Heart right ventricle (tissue), 16 donors: ENCODE measurements at places on chromosomes 16 and 17. TPM values are rescaled to one million over a fixed set of nuclear protein-coding genes. Genes with fewer than 3 reads are reported as not detected.

GPRC5C gene
- 28.0 TPM for total RNA-seq

- DNase-seq = no peak
- H3K27me3 ChIP-seq = no peaks in the 10 kb centered on the region
- no peaks in the 10 kb centered on the region for H3K4me1 ChIP-seq
- no peak overlapping the region for H3K4me3 ChIP-seq
- H3K27ac ChIP-seq = no peak overlapping the region
These were observed 98.6 kb upstream of the PMFBP1 start for GRCh38 chr16:72270531-72270930.

DNA sequence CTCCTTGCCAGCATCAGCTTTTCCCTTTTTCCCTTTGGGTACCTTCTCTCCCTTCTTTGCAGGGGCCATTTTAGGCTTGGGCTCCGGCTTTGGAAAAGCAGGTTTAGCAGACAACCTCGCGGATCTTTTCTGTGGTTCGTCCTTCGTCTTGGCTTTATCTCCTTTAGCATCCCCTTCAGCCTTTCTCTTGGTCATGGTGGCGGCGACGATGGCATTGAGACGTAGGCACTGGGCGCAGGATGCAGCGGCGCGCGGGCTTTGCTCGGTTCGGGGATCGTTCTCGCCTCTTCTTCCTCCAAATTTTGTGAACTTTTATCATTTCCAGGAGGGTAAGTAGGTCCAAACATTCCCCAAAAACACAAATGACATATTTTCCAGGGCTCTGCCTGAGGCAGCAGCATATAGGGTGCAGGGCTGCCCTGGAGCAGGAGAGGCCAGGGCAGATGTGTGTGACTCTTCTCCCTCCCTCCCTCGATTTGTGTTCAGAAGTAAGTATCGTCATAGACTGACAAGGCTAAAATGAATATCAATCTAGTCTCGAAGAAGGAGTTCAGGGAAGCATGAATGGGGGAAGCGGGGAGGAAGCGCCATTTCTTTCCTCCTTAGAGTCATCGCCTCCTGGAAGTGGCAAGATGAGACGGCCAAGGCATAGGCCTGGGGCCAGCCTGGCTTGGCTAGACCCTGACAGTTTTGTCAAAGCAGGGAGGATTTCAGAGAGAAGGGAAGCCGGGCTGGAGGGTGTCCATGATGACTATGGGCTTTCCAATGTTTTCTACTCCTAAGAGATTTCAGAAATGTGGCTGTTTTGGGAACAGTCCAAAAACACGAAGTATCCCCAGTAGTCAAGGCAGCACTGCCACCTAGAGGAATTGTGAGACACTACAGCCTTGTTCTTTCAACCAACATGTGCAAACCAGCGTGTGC, 13.2 kb downstream of the CHCT1 start:
- no peaks in the 10 kb centered on the region for H3K4me1 ChIP-seq
- H3K27me3 ChIP-seq = no peaks in the 10 kb centered on the region
- peak; percentile 48 for DNase-seq
- H3K4me3 ChIP-seq = no peak overlapping the region

GRCh38 chr17:17018021-17018441, 24.2 kb upstream of the MPRIP start:
- peaks cover 14% of the 10 kb centered on the region for H3K4me1 ChIP-seq
- H3K27me3 ChIP-seq = no peaks in the 10 kb centered on the region
- H3K36me3 ChIP-seq = no peaks in the 10 kb centered on the region

GRCh38 chr16:82328881-82329469, 159.0 kb upstream of the MPHOSPH6 start:
- H3K4me3 ChIP-seq = no peak overlapping the region
- no peaks in the 10 kb centered on the region for H3K27me3 ChIP-seq
- DNase-seq = no peak

GRCh38 chr16:50437769-50438437, 69.1 kb upstream of the BRD7 start:
- H3K27me3 ChIP-seq = no peaks in the 10 kb centered on the region
- H3K4me3 ChIP-seq = no peak overlapping the region
- no peaks in the 10 kb centered on the region for H3K36me3 ChIP-seq
- no peak overlapping the region for H3K27ac ChIP-seq

DNA sequence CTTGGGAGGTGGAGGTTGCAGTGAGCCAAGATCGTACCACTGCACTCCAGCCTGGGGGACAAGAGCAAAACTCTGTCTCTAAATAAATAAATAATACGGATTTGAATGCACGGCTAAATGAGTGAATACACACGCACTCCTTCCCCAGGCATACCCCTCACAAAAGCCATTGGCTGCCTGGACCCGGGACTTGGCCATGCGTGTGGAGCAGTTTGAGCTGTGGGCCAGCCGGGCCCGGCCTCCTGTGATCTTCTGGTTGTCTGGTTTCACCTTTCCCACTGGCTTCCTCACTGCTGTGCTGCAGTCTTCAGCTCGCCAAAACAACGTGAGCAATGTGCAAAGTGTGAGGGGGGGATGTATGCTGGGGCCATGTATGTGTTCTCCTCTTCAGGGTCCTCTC, 1.6 kb upstream of the KDM6B start:
- no peaks in the 10 kb centered on the region for H3K36me3 ChIP-seq
- no peaks in the 10 kb centered on the region for H3K27me3 ChIP-seq
- peaks cover 18% of the 10 kb centered on the region for H3K4me1 ChIP-seq

GRCh38 chr17:34847938-34848337, 113.3 kb downstream of the CCT6B start:
- H3K4me3 ChIP-seq = no peak overlapping the region
- H3K27me3 ChIP-seq = peaks cover 3% of the 10 kb centered on the region
- H3K4me1 ChIP-seq = no peaks in the 10 kb centered on the region
- DNase-seq = no peak

GRCh38 chr16:22373662-22374310, 633 bp downstream of the CDR2 start:
- H3K36me3 ChIP-seq = no peaks in the 10 kb centered on the region
- peak overlapping the region; percentile 86 for H3K27ac ChIP-seq
- H3K27me3 ChIP-seq = no peaks in the 10 kb centered on the region
- H3K4me3 ChIP-seq = peak overlapping the region; percentile 91

GRCh38 chr16:50530277-50531236, 17.6 kb upstream of the NKD1 start:
- H3K4me1 ChIP-seq = no peaks in the 10 kb centered on the region
- H3K4me3 ChIP-seq = no peak overlapping the region
- no peak for DNase-seq
- peaks cover 8% of the 10 kb centered on the region for H3K27me3 ChIP-seq
- no peaks in the 10 kb centered on the region for H3K36me3 ChIP-seq
- no peak overlapping the region for H3K27ac ChIP-seq

DNA sequence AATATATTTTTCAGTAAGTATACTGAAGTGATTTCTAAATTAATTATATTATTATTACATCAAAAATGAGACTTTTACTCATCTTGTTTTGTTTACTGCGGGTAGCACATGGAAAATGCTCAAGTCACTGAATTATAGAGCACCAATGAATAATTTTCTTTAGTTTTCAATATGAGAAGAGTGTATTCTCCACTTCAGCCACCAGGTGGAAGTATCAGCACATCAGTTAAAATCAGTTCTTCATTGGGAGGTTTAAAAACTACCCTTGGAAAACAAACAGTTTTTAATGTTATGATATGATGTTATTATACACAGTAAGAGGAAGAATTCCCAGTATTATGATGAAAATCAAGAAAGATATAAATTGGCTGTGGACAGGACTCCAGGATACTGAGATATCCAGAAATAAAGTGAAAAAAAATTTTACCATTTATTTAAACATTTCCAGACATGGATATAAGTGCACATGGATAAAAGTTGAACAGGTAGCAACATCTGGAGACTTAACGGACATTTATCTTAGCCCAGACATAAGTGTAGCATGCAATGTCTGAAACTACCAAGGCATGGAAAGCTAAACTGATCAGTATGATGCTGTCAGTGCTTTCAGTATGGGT, 467.3 kb downstream of the KCNJ2 start:
- no peaks in the 10 kb centered on the region for H3K36me3 ChIP-seq
- H3K4me1 ChIP-seq = no peaks in the 10 kb centered on the region
- DNase-seq = peak; percentile 12
- no peak overlapping the region for H3K4me3 ChIP-seq

- H3K36me3 ChIP-seq = no peaks in the 10 kb centered on the region
- H3K27ac ChIP-seq = no peak overlapping the region
- no peaks in the 10 kb centered on the region for H3K4me1 ChIP-seq
- no peak for DNase-seq
- no peaks in the 10 kb centered on the region for H3K27me3 ChIP-seq
These were observed 52.0 kb downstream of the TNFRSF13B start for GRCh38 chr17:16919663-16920627.

GRCh38 chr17:40344421-40345160, 19.9 kb downstream of the GJD3 start:
- H3K27me3 ChIP-seq = no peaks in the 10 kb centered on the region
- H3K36me3 ChIP-seq = peaks cover 27% of the 10 kb centered on the region
- peaks cover 39% of the 10 kb centered on the region for H3K4me1 ChIP-seq
- H3K4me3 ChIP-seq = peak overlapping the region; percentile 97
- H3K27ac ChIP-seq = peak overlapping the region; percentile 94

DNA sequence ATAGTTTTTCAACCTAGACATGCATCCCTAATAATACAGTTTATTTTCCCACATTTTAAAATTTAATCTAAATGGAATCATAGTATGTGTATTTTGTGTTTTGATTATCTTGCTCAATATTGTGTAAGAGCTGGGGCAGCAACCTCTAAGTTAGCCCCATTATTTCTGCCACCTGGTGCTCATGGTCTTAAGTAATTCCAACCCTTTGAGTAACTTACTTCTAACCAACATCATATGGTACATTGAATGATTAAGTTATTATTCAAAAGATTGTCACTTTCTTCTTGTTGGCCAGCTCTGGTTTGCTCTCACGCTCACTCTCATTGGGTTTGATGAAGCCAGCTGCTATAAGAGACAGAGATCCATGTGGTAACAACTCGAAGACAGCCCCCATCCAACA, 3.9 kb upstream of the KRTAP4-3 start:
- H3K4me3 ChIP-seq = no peak overlapping the region
- no peak overlapping the region for H3K27ac ChIP-seq
- H3K36me3 ChIP-seq = no peaks in the 10 kb centered on the region
- no peaks in the 10 kb centered on the region for H3K27me3 ChIP-seq

DNA sequence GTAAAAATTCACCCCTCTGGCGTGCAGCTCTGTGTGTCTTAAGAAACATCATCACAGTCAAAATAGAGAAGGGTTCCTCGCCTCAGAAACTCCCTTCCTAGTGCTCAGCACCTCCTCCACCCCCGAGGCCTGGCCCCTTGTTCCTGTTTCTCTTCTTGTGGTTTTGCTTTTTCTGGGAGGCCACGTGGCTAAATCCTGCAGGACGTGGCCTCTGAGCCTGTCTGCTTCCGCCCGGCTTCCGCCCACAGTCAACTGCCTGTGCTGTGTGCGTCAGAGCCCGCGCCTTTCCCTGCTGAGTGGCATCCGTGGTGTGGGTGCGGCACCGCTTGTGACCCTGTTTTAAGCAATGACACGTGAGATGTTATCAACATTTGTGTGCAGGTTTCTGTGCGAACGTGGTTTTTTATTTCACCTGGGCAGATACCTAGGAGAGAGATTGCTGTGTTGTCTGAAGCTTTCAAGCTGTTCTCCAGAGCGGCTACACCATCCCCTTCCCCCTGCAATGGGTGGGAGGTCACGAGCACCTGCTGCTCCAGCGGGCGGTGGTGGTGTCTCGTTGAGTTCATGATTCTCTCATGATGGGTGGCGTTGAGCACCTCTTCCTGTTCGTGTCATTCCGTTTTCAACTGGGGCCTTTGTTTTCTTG, 21.7 kb downstream of the ACSF3 start:
- H3K4me1 ChIP-seq = no peaks in the 10 kb centered on the region
- peak overlapping the region; percentile 43 for H3K4me3 ChIP-seq
- H3K27ac ChIP-seq = no peak overlapping the region
- peak; percentile 75 for DNase-seq

DNA sequence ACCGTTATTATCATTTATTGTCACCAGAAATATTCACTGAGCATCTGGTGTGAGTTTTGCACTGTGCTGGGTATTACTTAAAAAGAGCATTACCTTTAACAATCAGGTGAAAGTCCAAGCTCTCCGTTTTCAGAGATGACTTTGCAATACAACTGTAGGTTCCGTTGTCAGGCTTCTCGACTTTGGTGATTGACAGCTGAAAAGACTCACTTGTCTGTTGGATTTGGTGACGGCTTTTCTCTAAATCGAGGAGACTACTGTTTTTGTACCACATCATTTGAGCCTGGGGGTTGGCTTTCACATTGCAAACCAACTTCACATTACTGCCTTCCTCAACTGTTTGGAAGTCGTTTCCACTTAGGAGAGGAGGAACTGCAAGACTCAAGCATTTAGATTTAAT, 9.1 kb downstream of the TMIGD1 start:
- H3K4me3 ChIP-seq = no peak overlapping the region
- H3K27ac ChIP-seq = no peak overlapping the region
- no peaks in the 10 kb centered on the region for H3K27me3 ChIP-seq
- no peaks in the 10 kb centered on the region for H3K36me3 ChIP-seq
- H3K4me1 ChIP-seq = peaks cover 16% of the 10 kb centered on the region

KRTAP2-1 gene
- not detected for total RNA-seq

- H3K27ac ChIP-seq = no peak overlapping the region
- H3K36me3 ChIP-seq = peaks cover 26% of the 10 kb centered on the region
- no peak overlapping the region for H3K4me3 ChIP-seq
- no peaks in the 10 kb centered on the region for H3K27me3 ChIP-seq
- DNase-seq = no peak
These were observed 25.7 kb upstream of the ALOX15 start for GRCh38 chr17:4667166-4667565.

- H3K4me1 ChIP-seq = no peaks in the 10 kb centered on the region
- no peak overlapping the region for H3K4me3 ChIP-seq
- no peaks in the 10 kb centered on the region for H3K27me3 ChIP-seq
- H3K27ac ChIP-seq = no peak overlapping the region
- peaks cover 79% of the 10 kb centered on the region for H3K36me3 ChIP-seq
- peak; percentile 29 for DNase-seq
These were observed 36.4 kb downstream of the AKAP1 start for GRCh38 chr17:57121308-57122042.

NEUROD2 gene
- total RNA-seq = not detected

GRCh38 chr17:73833775-73834488, 189.7 kb upstream of the SDK2 start:
- DNase-seq = no peak
- H3K4me1 ChIP-seq = no peaks in the 10 kb centered on the region
- H3K36me3 ChIP-seq = no peaks in the 10 kb centered on the region

DNA sequence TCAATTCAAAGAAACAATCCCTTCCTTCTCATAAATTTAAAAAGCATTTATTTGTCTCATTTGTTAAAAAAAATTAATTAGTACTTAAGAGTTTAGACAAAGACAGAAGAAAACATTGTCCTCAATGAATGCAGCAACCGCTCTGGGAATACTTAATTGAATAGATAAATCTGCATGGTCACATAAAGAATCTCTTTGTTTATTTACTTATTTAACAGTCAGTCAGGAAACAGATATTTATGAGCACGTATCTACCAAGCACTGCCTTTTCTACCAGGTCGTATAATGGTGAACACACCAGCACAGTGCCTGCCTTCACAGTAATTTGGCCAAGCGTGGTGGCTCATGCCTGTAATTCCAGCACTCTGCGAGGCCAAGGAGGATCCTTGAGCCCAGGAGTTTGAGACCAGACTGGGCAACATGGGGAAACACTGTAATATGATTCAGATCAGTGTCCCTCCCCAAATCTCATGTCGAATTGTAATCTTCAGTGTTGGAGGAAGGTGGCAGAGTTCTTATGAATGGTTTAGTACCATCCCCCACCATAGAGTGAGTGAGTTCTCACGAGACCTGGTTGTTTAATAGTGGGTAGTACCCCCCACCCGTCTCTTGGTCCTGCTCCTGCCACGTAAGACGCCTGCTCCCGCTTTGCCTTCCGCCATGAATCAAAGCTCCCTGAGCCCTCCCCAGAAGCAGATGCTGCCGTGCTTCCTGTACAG, 8.1 kb downstream of the WIPI1 start:
- DNase-seq = no peak
- no peaks in the 10 kb centered on the region for H3K27me3 ChIP-seq
- H3K4me3 ChIP-seq = no peak overlapping the region
- no peak overlapping the region for H3K27ac ChIP-seq

C16orf74 gene
- 0.56 TPM for total RNA-seq

PFAS gene
- 15.7 TPM for total RNA-seq

RPA1 gene
- 66.3 TPM for total RNA-seq
